Stimulated activated CD4-positive, alpha-beta T cell treated with anti-CD3 and anti-CD28 coated beads, Interleukin-4, amount 100 ng/mL, for 4 hours (primary cell): ENCODE measurements at places on chromosomes 13 and 19.

DNA sequence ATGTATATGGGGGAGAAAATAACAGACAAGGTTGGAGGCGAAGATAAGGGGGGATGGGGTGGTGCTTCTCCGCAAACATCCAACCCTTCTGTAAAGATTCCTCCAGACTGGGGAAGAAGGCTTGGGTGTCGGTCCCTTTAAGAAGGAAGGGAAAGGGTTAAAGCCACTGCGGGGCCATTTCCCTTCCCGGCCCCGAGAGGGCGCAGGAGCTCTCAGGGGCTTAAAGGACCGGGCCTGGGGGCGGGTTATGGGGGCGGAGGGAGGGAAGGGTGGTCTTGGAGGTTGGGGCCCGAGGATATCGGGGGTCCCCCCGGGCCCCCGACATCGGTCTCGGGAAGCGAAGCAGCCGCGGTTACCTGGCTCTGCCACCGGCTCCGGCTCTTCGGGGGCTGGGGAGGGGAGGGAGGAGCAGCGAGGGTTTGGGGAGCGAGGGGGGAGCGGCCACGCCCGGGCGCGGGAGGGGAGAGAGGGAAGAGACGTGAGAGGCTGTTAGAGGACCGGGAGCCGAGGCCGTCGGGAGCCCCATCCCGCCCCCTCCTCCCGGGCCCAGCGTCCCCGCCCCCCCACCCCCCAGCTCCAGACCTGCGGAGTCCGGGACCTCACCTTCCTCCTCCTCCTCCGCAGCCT, 2.8 kb downstream of the TNNT1 start:
- no peak for DNase-seq

DNA sequence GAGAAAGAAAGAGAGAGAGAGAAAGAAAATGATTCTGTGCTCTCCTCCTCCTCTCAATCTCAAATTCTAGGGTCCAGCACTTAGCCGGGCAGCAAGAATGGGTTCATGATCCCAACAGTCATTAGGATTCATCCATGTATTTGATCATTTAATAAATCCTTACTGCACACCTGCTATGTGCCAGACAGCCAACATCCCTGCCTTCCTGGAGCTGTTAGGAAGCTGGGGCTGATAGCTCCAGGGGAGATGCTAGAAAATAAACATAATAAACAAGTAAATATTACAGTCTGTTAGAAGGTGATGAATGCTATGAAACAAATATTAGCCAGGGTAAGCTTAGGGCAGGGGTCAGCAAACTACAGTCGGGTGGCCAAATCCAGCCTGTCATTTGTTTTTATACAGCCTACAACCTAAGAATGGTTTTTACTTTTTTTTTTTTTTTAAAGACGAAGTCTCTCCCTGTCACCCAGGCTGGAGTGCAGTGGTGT, 9.9 kb upstream of the ACP7 start:
- DNase-seq, result no peak

- no peak for DNase-seq
These were observed 88.2 kb upstream of the TSC22D1 start for GRCh38 chr13:44664308-44664707.

GRCh38 chr19:28549680-28550277, 663.2 kb downstream of the UQCRFS1 start:
- DNase-seq, result no peak

- DNase-seq, result no peak
These were observed 618.0 kb upstream of the ARGLU1 start for GRCh38 chr13:107185889-107186288.

- DNase-seq, result no peak
These were observed 125.3 kb downstream of the TSHZ3 start for GRCh38 chr19:31223740-31224534.

GRCh38 chr19:38742296-38742695, 2.0 kb downstream of the CAPN12 start:
- no peak for DNase-seq

GRCh38 chr13:53301449-53301848, 272.8 kb downstream of the OLFM4 start:
- DNase-seq, result no peak

GRCh38 chr13:109945206-109945960, 159.0 kb upstream of the IRS2 start:
- no peak for DNase-seq

DNA sequence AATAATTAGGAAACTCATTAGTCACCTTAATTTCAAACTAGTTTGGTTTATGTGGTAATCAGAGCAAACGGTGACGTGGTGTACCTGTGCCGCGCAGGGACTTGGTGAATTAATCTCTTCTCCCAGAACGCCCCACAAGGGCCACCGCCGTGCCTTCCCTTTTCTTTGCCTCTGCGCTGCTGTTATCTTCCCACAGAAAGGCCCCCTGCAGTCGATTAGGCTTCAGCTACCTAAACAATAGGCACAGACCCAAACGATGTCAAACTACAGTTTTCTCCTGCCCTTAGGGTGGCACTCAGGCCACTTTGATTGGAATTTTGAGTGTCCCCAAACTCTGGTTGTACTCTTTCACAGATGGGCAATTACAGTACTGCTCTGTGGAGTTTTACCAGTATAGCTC, 115.5 kb downstream of the GGACT start:
- DNase-seq, result no peak

GRCh38 chr13:113935001-113935844, 38.7 kb downstream of the C13orf46 start:
- no peak for DNase-seq

- DNase-seq, result no peak
These were observed 1639.9 kb downstream of the SLITRK5 start for GRCh38 chr13:89310943-89311672.

- DNase-seq, result no peak
These were observed 9.8 kb upstream of the MZF1 start for GRCh38 chr19:58582985-58583384.

- DNase-seq, result no peak
These were observed 53.9 kb downstream of the C13orf46 start for GRCh38 chr13:113919761-113920559.

DNA sequence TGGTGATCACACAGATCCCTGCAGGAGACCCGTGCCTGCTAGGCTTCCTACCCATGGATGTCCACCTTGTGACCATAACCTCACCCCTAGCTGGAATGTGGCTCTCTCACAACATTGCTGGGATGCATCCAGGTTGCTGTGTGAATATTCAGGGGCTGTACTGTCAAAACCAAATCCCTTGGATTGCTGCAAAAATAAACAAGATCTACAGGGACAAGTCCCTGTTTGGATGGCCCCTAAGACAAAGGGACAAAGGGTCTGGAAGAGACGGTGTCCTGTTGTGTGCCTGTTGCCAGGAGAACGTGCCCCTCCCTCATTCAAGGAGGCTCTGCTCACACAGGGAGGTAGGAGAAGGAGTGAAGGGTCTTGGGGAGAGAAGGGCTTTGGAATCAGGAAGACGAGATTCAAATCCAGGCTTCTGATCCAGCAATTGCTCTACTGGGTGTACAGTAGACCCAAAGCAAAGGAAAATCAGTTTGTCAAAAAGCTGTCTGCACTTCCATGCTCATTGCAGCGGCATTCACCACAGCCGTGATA, 89.2 kb upstream of the WASF3 start:
- DNase-seq, result no peak

- DNase-seq, result no peak
These were observed 11.6 kb upstream of the DNMT1 start for GRCh38 chr19:10206226-10206885.

- no peak for DNase-seq
These were observed 9.9 kb upstream of the POP4 start for GRCh38 chr19:29596080-29596727.

DNA sequence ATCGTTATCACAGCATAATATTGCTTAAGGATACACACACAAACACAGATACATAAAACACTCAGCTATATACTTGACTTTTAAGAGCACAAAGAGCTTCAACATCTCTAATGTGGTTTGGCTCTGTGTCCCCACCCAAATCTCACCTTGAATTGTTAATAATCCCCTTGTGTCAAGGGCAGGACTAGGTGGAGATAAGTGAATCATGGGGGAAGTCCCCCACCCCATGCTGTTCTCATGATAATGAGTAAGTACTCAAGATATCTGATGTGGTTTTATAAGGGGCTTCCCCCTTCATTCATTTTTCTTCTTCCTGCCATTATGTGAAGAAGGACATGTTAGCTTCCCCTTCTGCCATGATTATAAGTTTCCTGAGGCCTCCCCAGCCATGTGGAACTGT, 481.4 kb downstream of the PCDH9 start:
- DNase-seq, result no peak

DNA sequence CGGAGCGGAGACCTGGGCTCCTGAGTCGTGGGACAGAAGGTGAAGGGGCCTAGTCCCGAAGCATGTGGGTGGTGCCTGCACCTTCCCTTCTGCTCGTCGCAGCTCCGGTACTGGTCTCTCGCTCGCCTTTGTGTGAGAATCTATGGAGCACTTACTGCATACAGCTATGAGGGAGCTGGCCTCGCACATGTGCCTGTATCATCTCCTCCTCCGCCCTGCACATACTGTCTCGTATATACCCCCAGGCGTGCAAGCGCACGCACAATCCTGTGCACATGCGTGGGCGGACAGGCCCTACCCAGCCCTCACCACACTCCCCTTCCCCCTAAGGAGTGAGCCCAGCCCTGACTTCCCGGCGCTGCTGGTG, 8.7 kb downstream of the PIK3R2 start:
- DNase-seq, result no peak

GRCh38 chr19:34644991-34645461, 31.9 kb downstream of the SCGB2B2 start:
- no peak for DNase-seq
